Activated naive CD4-positive, alpha-beta T cell treated with Interleukin-2 at 50 U/mL for 16 hours (primary cell): ENCODE measurements at places on chromosomes 7 and 10.

GRCh38 chr7:74619235-74619860 lies 38.2 kb upstream of the GTF2I start:
- DNase-seq = no peak

- DNase-seq = no peak
Measured at GRCh38 chr7:33079763-33080690, 17.5 kb upstream of the NT5C3A start.

DNA sequence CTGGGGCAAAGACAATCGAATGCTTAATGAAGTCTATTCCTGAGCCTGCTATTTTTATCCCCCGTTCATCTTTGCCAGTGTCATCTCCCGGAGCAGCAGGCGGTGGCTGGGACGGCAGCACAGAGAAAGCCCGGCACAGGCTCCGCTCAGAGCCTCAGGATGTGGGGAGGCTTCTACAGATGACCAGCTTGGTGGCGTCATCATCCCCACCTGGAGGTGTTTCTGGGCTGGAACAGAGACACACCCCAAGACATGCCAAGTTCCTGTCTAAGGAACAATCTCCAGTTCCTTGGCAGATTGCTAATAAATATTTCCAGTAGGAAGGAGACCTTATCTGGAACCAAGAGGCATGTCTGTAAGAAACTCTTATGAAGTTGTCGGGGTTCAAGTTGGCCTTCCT lies 552.4 kb upstream of the MGMT start:
- DNase-seq = no peak

DNA sequence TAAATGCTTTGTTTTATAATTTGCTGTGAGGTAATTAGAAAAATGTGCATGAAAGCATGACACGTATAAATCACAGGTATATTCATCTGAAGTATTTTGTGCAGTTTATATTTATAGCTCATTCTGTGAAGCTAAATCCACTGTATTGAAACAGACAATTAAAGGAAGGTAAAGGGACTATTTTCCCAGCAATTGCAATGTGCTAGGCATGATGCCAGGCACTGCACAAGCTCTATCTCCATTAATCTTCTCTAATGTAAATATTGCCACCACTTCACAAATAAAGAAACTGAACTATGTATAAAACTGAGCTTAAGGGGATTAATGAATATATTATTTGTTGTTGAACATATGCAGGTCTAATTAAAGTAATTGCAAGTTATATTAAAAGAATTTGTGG lies 1012.5 kb downstream of the NRG3 start:
- no peak for DNase-seq

DNA sequence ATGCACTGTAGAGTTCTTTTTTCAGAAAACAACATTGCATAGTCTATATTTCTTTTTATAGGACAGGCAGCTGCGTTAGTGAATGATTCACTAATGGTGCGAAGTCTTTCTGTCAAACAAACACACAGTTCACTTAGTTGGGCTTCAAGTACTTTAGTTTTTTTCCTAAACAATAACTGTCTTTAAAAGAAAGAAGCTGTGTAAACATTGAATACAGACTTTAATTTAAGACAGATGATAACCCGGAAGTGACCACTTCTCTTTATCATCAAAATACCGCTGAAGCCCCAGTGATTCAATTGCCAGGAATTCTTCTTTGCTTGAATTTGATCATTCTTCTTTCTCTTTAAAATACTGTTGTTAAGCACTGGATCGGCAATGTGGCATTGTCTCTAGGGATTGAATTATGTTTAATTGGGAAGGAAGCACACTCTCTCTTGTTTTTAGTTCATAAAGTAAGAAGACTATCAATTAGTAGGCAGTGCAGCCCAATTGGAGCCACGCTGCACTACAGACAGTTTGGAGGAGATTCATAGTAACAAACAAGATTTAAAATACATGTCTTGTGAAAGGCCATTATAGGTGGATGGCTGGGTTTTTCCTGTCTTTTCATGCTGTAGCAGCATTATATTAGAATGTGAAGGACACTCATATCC lies 30.4 kb downstream of the CNTNAP2 start:
- DNase-seq = no peak

DNA sequence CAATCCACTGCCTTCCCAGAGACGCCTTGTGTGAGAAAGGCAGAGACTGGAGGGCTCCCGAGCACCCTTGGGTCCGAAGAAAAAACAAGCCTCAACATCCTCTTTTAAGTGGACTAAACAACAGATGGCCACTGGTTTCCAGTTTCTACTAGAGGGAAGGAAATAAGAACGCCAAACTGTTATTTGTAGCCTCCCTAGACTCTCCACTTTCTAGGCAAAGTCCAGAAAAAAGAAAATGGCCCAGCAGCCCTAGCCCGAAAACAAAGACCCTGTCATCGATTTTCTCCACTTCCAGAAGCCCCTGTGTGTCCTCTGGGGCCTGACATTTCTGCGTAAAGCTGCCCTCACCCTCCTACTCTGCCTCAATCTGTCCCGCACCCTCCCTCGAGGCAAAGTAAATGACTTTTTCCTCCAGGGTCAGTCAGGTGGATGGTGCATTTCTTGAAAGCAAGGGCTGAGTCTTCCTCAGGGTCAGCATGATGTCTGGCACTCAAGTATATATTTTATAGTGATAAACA lies 6.0 kb downstream of the RGS10 start:
- no peak for DNase-seq

- no peak for DNase-seq
Measured at GRCh38 chr10:110326351-110327032, 21.8 kb upstream of the SMNDC1 start.

DNA sequence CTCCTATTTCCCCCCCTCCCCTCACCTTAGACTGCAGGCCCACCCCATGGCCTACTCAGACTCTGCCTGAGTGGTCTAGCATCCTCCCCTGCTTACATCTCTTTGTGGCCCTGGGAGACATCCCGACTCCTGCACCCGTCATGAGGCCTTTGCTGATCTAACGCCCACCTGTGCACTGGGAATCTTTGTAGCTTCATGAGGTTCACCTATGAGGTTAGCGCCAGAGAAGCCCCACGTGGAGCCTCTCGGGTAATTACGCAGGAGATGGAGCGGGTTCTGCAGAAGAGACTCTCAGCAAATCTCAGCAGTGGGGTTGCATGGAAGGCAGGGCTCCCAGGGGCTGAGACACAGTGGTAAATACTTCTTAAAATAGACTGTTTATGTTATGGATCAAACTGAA lies 43.5 kb upstream of the HSPA12A start:
- no peak for DNase-seq

- no peak for DNase-seq
Measured at GRCh38 chr10:12201543-12201942, 5.6 kb downstream of the CDC123 start.

GRCh38 chr7:66255534-66256100 lies 50.5 kb downstream of the TPST1 start:
- DNase-seq = no peak

- DNase-seq = no peak
Measured at GRCh38 chr7:130560972-130561371, 69.1 kb downstream of the MEST start.
